ENCODE measurements at places on chromosomes 4 and X.
A peak's percentile ranks its signal among the peaks of the same experiment; 100 is the strongest.

DNA sequence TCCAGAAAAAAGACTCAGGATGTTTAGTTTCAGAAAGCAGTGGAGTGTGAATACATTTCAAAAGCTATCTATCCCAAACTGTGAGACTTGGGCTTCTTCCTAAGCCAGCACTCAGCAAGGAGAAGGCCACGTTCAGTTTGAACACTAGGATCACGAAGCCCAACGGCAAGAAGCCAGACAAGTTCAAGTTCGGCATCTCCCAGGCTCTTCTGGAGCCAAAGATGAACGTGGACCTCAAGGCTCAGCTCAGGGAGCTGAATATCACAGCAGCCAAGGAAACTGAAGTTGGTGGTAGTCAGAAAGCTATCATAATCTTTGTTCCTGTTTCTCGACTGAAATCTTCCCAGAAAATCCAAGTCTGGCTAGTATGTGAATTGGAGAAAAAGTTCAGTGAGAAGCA, 7.6 kb downstream of the PLAC1 start:
- no peak for DNase-seq

DNA sequence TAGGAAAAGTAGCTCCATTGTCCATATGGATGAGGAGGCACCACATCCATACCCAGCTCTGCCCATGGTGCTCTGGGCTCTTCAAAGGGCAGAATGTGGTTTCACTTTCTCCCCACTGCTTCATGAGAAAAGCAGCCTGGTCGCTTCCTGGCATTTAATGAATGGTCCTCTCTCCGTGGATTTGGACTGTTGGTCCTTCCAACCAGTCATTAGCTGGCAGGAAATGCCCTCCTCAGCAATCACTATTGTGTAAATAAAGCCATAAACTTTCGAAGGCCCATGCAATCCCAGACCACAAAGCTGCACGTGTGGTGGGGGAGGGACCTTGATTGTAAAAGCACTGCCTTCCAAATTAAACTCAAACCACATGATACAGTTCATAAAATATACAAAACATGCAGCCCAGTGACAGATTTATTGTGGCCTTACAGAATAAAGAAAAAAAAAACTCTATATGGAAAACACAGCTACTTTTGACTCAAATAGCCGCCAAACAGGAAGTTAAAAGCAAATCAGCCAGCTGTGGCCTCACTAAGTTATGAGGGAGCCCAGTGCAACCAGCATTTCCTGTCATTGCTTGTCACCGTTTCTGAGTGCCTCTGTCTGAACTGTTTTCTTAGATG, 8.1 kb downstream of the MBNL3 start:
- DNase-seq: peak; percentile 35

- DNase-seq: no peak
Measured at GRCh38 chrX:97547877-97548578, 664.3 kb downstream of the RPA4 start.

DNA sequence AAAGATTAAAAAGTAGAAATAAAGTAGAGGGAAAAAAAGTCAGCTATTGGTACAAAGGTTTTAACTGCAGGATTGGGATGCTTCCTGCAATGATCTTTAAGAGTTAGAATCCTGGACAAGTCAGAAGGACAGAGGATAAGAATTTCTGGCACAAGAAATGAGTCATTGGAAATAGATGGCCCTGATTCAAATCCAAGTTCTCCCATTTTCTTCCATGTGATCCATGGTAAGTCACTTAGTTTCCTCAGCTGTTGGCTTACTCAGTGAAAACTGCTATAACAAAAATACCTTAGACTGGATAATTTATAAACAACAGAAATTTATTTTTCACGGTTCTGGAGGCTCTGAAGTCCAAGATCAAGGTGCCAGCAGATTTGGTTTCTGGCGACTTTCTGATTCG, 13.3 kb upstream of the TBC1D19 start:
- no peak for DNase-seq

GRCh38 chr4:161254375-161254774, 909.4 kb downstream of the FSTL5 start:
- DNase-seq: no peak

- DNase-seq: no peak
Measured at GRCh38 chr4:100828986-100829685, 311.3 kb upstream of the EMCN start.

- DNase-seq: no peak
Measured at GRCh38 chr4:22458098-22458497, 57.8 kb downstream of the ADGRA3 start.

DNA sequence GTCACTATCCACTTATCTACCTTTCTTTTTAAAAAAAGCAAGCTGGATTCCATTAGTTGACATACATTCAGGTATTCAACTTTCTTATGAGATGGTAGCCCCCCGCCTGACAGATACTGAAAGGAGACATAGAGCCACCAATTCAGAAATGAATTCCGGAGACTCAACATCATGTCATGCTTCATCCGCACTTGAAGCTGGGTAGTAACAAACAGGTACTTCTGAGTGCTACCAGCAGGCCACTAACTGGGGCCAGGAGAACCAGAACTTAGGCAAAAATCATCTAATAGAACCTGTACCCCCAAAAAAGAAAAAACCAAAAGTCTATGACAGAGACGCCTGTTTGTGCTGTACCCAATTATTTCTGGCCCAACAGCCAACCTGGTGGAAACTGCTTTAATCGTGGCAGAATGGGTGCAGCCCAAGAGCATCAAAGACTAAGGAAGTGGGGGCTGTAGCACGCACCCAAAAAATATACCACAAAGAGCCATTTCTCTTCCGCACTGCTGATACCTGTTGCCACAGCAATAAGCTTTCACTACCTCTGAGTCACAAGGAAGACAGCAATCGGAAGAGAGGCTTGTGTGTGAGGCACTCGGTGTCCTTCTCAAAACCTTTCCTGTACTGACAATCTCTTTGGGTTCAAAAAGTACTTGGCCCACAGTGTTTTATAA, 84.8 kb downstream of the AFAP1 start:
- DNase-seq: no peak

- peak; percentile 30 for DNase-seq
Measured at GRCh38 chrX:31993637-31994036, 921.8 kb upstream of the FTHL17 start.

GRCh38 chrX:16457239-16457638, 192.7 kb upstream of the S100G start:
- no peak for DNase-seq

GRCh38 chr4:26132858-26133257, 188.0 kb upstream of the RBPJ start:
- no peak for DNase-seq

DNA sequence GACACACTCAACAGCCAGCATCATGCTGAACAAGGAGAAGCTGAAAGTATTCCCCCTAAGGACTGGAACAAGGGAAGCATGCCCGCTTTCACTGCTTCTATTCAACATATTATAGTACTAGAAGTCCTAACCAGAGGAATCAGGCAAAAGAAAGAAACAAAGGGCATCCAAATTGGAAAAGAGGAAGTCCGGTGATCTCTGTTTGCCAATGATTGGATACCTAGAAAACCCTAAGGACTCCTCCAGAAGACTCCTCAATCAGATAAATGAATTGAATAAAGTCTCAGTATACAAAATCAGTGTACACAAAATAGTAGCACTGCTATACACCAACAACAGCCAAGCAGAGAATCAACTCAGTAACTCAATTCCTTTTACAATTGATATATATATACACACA, 44.8 kb downstream of the ARFIP1 start:
- no peak for DNase-seq

DNA sequence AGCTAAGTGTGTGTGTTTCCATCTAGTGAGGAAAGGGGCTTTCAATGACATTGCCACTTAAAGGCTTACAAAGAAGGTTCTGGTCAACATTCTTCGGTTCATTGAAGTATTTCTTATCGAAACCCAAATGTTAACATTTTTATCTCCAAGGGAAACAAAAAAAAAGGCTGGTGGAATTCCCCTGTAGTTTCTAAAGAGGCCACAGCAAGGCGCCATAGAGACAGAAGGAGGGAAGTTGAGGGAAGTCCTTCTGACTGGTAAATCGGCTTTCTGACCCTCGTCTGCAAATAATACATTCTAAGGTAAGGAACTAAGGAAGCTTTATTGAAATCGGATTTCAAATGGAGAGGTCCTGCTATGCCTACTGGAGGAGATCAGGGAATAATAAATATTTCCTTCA, 1.7 kb upstream of the ZFP42 start:
- no peak for DNase-seq

- DNase-seq: no peak
Measured at GRCh38 chr4:82481506-82481840, 51.1 kb downstream of the ENOPH1 start.

DNA sequence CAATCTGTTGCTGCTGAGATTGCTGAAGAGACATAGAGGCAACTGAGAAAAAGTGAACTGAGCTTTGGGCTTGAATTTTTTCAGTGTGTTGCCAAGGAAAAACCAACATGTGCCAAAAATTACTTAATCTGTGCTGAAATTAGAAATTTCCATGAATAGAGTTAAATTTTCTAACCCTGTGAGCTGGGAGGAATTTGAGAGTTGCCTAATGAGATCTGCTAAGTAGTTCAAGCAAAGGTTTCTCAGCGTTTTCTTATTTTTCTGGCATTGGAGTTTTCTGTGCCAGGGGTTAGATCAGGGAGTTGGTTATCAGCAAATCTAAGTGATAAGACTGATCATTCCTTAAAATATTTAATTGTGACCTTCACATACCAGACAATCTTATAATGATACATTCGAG, 457.5 kb upstream of the GNPDA2 start:
- DNase-seq: no peak

- no peak for DNase-seq
Measured at GRCh38 chr4:183996868-183997267, 91.8 kb downstream of the STOX2 start.

GRCh38 chrX:10198254-10198653, 41.5 kb downstream of the CLCN4 start:
- no peak for DNase-seq

DNA sequence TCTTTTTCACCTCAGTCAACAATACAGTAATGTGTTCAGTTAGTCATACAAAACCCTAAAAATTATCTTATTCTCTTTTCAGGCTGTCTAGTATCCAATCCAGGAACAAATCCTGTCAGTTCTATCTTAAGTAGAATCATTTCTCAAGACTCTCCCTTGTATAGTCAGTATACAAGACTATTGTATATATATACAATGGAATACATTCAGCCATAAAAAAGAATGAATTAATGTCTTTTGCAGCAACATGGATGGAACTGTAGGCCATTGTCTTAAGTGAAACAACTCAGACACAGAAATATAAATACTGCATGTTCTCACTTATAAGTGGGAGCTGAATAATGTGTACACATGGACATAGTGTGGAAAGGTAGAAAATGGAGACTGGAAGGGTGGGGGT, 501.2 kb upstream of the ATOH1 start:
- no peak for DNase-seq

GRCh38 chrX:40394302-40394701, 186.5 kb upstream of the ATP6AP2 start:
- DNase-seq: no peak

DNA sequence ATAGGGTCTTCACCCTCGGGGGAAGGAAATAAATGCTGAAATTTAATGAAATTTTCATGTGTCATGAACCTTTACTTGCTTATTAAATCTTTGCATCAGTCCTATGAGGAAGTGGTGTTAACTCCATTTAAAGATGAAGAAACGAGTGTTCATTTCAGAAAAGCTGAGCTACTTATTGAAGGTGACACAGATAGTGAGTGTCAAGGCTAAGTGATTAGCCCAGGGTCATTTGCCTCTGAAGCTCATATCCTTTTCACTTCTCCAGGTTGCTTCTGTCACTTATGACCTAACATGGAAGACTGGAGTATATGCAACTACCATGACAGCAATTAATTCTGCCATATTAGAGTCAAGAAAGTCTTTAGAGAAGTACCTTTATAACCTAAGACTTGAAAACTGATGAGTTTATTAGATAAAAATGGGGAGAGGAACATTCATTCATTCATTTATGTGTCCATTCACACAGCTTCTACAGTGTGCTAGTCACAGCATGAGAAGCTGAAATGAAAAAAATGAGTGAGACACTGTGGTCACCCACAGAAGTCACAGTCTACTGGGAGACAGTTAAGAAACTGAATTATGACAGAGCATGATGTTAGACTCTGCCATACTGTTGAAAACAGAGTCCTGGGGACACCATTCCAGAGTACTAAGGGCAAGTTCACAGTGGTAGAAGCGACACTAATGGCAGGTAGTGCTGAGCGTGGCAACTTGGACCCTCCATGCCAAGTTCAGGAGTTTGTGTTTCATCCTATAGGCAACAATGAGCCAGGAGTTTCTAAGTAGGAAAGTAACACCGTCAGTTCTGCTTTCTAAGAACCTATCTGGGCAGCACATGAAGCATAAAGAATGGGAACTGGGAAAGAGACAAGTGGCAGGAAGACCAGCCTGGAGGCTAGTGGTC, 21.3 kb downstream of the ALPK1 start:
- DNase-seq: no peak

DNA sequence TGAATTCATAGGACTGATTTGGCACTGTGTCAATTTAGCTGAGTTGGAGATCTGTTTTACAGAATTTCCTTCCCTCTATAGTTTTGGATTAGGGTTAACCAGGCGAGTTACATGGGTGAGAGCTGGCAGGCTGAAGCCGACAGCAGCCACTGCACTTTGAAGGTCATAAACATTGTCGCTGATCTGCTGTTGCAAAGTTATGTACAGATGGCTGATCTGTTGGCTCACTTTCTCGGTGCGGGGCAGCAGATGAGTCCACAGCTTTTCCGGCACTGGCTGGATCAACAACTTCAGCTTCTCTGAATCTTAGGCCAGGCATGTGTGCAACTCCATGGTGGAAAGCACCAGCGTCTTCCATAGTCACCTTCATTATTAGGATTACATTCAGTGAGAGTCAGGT, 173.7 kb downstream of the GPAT3 start:
- DNase-seq: no peak

DNA sequence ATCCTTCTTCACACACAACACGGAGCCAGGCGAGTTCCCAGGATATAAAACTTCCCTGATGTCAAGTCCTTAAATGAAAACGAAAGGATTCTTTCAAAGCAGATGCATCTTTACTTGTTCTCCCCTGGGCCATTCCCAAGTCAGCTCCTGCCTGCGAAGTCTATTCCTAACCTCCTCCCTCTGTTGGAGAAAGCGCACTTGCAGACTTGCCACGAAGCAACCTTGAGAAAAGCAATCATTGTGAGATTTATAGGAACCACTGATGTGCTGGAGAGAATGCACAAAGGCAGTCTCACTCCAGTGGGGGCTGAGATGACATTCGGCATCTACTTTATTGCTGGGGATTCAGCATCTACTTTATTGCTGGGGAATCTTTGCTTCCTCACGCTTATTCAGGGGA, 155.7 kb downstream of the NSUN7 start:
- DNase-seq: no peak

- no peak for DNase-seq
Measured at GRCh38 chr4:15493411-15493810, 23.7 kb downstream of the CC2D2A start.

All from NCI-H748 treated with DMSO at 0.1 percent for 48 hours (cell line).